Mammary epithelial cell (primary cell): ENCODE measurements at places on chromosomes 11 and 22. TPM values are rescaled to one million over a fixed set of nuclear protein-coding genes. Genes with fewer than 3 reads are reported as not detected.

GRCh38 chr22:46770726-46771125 is 8.3 kb downstream of the TBC1D22A start:
- no peak for DNase-seq

DNA sequence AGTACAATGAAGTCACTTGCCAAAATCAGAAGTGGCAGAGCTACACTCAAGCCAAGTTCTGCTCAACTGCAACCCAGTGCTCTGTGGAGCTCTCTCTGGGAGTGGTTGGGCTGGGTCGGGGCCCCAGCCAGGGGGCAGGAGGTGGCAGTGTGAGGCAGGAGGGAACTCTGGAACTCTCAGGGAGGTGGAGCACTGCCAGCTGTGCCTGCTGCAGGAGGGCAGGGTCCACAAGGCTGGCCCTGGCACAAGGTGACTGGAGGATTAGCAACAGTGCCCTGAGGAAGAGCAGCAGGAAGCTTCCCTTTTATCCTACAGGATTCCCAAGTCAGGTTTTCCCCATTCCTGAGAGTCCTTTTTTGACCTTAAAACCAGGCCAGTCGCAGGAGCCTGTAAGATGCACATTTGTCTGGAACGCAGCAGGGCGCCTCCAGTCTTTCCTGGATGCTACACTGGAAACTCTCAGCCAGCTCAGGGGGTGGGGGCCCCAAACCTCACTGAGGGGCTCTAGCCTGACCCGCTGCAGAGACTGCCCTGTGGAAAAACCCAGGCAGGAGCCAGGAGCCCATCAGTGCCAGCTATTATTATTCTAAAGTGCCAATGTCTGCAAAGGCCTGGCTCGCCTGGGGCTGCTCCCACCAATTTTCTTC is 31.8 kb downstream of the DKK3 start:
- DNase-seq = no peak

DNA sequence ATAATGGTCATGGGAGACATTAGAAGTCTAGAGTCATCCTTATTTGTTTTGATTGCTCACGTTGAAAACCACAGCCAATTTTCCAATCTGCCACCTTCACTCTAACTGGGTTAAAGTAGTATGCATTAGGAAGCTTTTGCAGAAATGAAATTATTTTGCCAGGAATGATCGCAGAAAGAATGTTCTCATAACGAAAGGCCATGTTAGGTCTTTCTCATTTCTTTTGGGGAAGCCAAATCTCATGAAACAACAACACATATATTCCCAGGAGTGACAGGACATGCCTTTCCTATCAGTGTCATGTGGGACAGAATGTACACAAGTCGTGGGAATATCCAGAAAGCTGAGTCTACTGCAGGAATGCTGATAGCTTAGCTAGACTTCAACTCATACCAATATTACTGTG is 386.3 kb downstream of the AASDHPPT start:
- no peak for DNase-seq

- DNase-seq = no peak
Observed at GRCh38 chr22:20400606-20401375, 6.8 kb downstream of the ZNF74 start.

DNA sequence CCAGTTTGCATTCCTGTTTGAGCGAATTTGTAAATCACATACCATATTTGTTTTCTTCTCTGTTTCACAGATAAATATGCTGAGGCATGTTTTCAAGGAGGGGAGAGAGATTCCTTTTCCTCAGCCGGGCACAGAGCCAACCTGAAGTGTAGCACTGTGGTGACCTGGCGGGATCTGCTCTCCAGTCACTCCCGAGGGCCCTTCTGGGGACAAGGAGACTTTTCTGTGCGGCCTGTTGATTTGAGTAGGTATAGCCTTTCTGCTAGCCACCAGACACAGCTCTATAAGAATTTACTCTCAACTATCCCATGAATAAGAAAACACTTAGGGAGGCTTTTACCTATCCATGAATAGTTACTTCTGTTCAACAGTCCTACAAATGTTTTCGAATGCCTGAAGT is 63.5 kb upstream of the FDX1 start:
- peak; percentile 35 for DNase-seq

DNA sequence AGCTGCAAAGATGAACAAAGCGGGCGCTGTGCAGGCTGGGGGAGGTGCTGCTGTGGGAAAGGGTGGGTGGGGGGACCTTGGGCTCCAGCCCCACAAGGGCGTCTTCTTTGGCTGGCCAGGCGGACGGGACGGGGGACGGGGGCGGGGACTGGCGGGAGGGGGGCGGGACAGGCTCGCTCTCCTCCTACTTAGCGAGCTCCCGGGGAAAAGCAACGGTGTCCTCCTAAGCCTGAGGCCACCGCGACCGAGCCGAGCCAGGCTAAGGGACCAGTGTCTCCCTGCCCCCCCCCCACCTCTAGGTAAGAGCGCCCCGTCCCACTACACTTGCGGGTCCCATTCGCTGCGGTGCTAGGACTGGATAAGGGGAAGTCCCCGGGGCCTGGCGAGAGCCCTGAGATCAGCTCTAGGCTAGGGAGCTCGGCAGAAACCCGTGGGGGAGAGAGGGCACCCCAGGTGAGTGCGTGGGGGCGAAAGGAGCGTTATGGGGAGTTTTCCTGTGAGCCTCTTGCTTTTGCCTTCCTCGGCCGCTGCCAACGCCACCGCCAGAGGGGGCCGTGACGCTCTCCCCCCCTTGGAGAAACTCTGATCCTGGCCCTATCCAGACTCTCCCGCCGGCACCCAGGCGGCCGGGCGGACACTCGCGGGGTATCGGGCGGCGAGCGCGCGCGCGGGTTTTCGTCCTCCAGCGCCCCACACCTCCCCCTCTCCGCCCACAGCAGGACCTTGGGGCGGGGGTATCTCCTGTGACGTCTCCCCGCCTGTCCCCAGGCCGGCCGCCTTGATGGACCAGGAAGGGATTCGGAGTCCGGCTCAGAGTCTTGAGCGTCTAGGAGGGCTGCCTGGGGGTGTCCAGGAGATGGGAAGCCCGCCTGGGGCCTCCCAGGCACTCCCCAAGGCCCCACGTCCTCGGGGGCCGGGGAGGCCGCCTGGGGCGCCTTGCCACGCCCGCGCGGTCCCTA is at the start of gene PHLDB1:
Gene PHLDB1 (plus strand): TSS at position 215 of the 959 bp plus-strand sequence. CDS start 6,222 bp downstream, outside the sequence.
- peak; percentile 63 for DNase-seq

GRCh38 chr22:20532256-20532993 is 25.0 kb downstream of the MED15 start:
- DNase-seq = no peak

DNA sequence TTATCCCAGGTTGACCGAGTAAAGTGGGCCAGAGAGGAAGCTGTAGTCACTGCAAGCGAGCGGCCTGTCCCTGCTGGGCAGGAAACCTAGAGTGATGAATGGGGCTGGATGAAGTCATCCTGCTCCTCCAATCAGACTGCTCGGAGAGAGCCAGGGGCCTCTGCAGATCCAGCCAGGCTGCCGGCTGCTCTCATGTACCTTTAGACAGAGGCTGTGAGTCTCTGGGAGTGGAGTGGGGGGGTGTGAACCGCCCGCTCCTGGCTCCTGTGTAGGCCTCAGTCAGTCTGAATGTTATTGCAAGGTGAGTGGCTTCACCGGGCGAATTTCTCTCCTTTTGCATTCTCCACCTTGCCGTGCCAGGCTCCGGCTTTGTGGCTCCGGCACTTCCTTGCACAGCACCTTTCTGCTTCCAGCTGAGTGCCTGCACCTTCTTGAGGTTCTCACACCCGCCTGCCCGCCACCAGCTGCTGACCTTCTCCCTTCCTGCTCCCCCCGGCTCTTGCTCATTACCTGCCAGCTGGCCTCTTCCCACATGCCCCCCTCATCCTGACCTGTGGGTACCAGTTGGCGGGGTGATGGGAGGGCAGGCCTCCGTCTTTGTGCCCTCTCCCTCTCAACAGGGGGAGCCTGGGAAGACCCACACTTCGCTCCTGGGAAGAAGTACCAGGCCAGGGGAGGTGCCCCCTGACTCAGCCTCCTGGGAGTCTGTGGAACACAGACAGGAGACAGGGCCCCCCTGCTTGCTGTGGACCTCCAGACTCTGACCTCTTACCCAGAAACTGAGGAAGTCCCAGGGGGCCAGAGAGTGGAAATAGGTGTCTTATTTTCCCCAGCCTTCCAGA is 79.9 kb downstream of the GRAMD1B start:
- DNase-seq = no peak

DNA sequence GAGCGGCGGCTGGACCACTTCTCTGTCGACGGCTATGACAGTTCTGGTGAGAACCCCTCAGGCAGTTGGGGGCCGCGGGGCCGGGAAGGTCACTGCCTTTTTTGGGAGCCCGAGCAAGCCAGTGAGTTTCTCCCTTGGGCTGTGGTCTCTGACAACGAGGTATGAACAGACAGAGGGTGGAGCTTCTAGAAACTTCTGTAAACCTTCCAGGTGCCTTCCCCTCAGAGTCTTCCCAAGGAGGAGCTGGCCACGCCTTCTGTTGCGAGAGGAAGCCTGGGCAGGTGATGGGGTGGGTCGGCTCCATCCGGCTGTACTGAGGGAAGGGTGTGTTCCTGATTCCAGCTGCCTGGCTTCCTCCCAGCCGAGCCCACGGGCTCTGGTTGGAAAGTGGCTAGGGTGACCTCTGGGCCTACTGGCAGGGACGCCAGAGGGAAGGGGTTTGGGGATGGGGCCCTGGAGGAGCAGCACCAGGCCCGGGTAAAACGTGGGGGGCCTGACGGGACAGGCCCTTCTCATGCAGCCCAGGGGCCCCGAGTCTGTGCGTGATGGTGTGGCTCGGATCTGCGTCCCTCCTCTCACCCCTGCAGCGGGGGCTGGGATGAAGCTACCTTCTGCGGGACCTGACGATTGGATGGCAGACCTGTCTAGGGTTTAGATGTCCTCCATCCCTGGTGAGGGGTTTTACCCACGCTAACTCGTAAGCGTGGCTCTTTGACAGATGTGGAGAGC is 110.8 kb downstream of the KCNQ1OT1 start:
- no peak for DNase-seq

DNA sequence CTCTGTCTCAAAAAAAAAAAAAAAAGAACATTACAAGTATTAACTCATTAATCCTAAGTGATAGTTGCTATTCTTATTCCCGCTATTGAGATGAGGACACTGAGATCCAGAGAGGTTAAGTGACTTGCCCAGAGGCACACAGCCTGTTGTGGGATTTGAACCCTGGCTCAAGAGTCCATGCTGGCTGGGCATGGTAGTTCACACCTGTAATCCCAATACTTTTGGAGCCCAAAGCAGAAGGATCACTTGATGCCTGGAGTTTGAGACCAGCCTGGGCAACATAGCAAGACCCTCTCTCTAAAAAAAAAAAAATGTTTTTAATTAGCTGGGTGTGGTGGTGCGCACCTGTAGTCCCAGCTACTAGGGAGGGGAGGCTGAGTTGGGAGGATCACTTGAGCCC is 4.1 kb downstream of the GCAT start:
- no peak for DNase-seq

- no peak for DNase-seq
Observed at GRCh38 chr22:49351761-49352227, 475.9 kb downstream of the BRD1 start.

DNA sequence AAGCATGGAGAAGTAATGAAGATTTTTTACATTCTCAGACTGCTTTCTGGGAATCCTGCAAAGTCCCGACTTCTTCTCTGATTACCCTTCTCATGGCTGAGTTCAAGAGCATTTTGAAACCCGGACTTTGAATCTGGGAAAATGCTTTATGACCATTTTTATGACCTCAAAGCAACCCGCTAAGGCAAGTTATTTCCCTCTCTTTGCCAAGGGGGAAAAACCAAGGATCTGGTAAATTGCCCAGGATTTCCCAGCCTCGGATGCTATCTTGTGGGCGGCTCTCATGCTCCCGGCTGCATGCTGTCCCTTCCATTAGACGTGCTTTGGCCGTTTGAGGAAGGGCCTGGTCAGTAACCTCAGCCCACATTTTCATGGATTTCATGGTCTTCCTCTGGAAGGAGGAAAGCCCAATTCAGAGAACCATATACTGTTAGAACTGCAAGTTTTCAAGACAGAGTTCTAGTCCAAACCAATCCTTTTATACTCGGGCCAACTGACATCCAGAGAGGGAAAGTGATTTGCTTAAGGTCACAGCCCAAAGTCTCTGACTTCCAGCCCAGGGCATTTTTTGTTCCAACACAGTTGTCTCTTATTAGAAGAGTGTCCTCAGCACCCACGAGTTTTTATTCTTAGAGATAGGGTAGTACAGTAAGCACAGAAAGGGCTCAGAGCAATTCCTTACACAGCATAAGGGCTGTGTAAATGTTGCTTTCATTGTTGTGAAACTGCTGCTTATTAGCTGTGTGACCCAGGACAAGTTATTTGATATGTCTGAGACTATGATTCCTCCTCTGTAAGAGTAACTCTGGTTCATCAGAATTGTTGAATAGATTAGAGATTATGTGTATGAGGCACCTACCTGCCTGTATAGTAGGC is 77.4 kb downstream of the NAV2 start:
- DNase-seq = no peak

GRCh38 chr11:8685306-8685705 is 2.7 kb downstream of the RPL27A start:
- no peak for DNase-seq

The HBD gene
- total RNA-seq = not detected

The MMP12 gene
- not detected for total RNA-seq

The ARHGAP32 gene
- 21.0 and 22.4 TPM in 2 replicates for total RNA-seq

The SLCO2B1 gene
- not detected in 2 replicates for total RNA-seq

The SLC5A4 gene
- total RNA-seq = not detected in 2 replicates

The SGSM1 gene
- not detected in 2 replicates for total RNA-seq

The CD248 gene
- total RNA-seq = not detected in 2 replicates

The PEX26 gene
- 35.1 and 40.3 TPM in 2 replicates for total RNA-seq

The MS4A15 gene
- total RNA-seq = not detected in 2 replicates

The MUC2 gene
- total RNA-seq = not detected in 2 replicates

The IGLL1 gene
- total RNA-seq = not detected in 2 replicates

The KCNE3 gene
- total RNA-seq = 0.50 TPM

The AIFM3 gene
- total RNA-seq = 0.24 and 0.69 TPM in 2 replicates
